ENCODE measurements at places on chromosomes 6 and 20.

DNA sequence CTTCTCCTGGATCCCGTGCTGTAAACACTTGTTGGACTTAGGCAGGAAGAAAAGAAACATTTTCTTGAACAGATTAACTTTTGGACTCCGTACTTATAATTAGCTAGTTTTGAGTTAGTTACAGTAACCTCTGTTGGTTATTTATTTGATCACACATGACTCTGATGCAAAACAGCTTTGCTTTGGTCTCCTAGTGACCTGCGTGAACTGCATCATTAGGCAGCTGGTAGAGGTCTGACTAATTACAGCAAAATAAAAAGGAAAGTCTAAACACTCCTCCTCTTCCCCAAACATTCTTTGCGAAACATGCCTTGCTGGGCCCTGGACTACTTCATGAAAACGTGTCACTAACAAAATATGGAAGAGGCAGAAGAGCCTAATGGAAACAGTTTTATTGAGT, 61.1 kb upstream of the ZFP64 start:
- DNase-seq, result no peak

- DNase-seq, result no peak
Measured at GRCh38 chr20:12061466-12061865, 143.8 kb downstream of the BTBD3 start.

- no peak for DNase-seq
Measured at GRCh38 chr6:114989279-114989964, 646.6 kb upstream of the HS3ST5 start.

GRCh38 chr6:157374889-157375443, 6.0 kb upstream of the ZDHHC14 start:
- DNase-seq, result no peak

- no peak for DNase-seq
Measured at GRCh38 chr6:71977884-71978283, 91.5 kb downstream of the RIMS1 start.

DNA sequence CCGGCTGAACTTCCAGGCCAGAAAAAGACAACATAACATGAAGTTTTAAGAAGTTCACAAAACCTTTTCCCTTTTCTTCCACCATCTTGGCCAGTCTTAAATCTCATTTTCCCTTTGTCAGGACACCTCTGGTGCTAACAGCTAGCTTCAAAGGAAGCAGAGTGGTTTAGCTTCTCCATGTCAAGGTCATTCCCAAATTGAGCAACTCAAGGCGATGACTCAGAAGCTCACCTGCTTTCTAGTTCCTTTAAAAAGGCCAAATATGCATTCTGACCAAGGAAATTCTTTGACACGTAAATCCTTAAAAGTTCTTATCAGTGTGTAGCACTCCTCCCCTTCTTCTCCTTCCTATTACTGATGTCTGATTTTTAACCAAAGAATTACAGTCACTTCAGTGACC, 69.6 kb upstream of the VGLL2 start:
- DNase-seq, result no peak

GRCh38 chr6:3473773-3474172, 16.9 kb upstream of the SLC22A23 start:
- DNase-seq, result no peak

- DNase-seq, result no peak
Measured at GRCh38 chr6:21947731-21948386, 349.0 kb downstream of the PRL start.

DNA sequence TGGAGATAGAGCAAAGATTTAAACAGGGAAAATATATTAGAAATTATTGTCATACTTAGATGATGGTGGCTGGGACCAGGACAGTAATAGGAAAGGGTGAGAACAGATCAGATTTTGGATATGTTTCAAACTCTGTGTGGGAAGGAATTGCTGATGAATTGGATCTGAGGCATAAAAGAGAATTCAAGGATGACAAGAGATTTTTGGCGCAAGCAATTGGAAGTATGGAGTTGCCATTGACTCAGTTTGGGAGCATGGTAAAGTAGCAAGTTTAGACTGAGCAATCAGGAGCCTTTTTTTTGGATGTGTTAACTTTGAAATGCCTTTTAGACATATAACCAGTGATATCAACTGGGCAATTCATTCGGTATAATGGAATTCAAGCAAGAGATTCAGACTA, 14.4 kb downstream of the TAB2 start:
- DNase-seq, result no peak
